Fibroblast of skin of right biceps (primary cell): ENCODE measurements at places on chromosomes 3 and 15.

GRCh38 chr3:169573148-169573547, 90.4 kb downstream of the MECOM start:
- DNase-seq, result no peak

DNA sequence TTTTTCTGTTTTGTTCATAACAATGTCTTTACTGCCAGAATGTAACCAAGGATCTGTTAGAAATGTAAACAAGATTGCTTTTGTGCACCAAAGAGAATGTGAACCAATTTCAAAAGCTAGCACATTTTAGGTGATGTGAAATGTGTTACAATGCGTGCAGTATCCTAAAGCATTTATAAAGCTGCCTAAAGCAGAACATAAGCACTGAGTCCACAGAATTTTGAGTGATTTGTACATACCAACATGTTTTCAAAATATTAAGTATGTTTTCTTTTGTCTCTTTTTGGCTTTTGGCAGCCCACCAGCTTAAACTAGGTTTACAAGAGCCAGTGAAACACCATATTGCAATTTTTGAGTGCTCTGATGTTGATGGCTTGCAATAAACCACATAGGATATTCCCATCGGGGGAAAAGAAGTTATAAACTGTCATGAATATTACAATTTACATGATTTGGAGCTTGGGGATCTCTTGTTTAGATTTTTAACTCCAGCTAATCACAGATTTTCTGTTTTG, 364.0 kb downstream of the ZIC1 start:
- DNase-seq, result peak; percentile 22

- peak; percentile 77 for DNase-seq
Observed at GRCh38 chr15:95266451-95267061, 1035.2 kb downstream of the MCTP2 start.

DNA sequence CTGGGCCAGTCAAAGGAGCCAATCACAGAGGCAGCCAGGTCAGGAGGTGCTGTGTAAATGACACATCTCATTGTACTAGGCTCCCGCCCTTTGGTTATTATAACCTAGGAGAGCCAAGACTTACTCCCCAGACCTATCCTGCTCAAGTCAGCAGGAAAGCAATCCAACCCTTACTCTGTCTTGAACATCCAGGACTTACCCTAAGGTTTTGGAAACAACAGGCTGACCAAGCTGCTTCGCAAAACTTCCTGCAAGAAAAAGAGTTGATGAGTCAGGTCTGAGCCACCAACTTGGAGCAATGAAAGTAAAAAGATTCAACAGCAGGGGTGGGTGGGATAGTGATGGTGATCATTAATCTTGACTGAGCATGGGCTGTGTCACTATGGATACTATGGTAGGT, 144.4 kb downstream of the MYLK start:
- DNase-seq, result peak; percentile 91

DNA sequence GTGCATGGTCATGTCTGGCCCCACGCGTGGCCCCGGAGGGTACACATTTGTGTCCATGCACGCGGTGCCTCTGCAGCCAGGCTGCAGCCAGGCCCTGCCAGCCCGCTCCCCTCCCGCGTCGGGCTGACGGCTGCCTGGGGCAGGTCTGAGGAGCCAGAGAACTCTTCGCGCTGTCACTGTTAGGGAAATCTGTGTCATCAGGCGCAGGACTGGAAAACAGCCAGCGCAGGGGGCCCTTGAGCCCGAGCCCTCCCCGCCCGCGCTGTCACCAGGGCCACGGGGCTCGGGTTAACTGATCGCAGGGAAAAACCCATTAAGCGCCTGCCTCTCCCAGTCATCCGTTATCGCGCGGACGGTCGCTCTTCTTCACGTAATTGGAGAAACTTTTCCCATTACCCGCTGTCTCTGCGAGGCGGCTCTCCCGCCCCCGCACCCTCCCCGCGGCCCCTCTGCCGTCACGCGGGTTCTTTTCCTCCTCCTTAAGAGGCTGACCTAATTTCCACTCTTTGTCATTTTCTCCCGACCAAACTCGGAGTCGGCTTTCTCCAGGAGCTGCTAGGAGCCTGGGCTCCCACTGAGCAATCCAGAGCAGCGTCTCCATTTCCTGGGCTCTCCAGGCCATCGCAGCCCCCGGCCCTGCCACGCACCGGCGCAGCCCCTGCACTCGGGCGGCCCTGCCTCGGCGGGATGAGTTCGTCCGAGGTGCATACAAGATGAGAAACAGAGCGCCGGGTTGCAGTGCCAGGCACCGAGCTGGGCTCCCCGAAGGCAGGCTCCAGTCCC, 57.5 kb upstream of the PRR23E start:
- DNase-seq, result no peak

- no peak for DNase-seq
Observed at GRCh38 chr15:78999636-79000035, 54.8 kb upstream of the CTSH start.

DNA sequence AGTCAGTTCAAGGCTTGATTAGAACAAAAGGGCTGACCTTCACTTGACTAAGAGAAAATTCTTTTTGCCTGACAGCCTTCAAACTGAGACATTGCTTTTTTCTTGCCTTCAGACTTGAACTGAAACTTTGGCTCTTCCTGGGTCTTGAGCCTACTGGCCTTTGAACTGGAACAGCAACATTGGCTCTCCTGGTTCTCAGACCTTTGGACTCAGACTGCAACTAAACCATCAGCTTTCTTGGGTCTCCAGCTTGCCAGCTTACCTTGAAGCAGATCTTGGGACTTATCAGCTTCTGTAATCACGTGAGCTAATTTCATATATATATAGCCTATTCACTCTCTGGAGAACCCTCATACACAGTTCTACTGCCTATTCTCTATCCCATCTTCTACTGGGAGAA, 19.5 kb upstream of the WDR49 start:
- no peak for DNase-seq

DNA sequence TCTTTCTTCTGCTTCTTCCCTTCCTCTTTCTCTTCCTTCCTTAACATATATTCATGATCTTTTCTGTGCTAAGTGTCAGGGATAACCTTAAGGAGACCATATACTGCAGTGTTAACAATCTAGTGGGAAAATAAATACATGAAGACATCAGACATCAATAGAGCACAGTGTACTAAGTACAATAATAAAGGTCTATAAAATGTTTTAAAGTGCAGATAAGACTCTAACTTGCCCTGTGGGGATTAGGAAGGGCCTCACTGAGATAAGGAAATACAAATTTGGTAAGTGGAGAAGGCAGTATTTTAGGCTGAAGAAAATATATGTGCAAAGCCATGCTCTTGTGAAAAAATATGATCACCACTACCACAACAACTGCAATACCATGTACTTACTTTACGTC, 49.2 kb upstream of the NANOGP8 start:
- DNase-seq, result no peak

- no peak for DNase-seq
Observed at GRCh38 chr15:40554161-40554525, 10.7 kb downstream of the CCDC32 start.

DNA sequence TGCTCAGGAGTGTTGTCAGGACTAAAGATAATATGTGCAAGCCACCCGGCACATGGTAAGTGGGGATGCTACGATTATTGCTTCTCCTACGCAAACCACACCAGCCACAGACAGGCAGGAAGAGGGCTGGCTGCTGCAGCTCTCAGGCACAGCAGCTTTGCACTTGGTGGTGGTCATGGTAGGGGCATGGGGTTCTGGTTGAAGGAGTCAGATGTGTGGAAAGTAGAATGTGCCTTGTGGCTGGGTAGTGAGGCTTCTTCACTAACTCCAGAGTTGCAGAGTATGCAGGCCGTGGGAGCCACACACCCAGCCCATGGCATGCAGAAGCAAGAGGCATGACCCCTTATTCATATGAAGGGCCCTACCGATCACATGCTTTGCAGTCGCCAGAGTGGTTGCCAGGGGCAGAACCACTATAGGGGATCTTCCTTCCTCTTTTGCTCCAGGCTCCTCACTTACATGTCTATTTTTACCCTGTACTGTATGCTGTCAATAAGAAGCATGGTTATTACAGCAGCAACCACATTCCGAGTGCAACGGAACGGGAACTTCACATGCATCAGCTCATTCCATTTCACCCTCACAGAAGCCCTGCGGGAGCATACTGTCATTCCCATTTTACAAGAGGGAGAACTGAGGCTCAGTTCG, 59.2 kb upstream of the HERC1 start:
- no peak for DNase-seq

DNA sequence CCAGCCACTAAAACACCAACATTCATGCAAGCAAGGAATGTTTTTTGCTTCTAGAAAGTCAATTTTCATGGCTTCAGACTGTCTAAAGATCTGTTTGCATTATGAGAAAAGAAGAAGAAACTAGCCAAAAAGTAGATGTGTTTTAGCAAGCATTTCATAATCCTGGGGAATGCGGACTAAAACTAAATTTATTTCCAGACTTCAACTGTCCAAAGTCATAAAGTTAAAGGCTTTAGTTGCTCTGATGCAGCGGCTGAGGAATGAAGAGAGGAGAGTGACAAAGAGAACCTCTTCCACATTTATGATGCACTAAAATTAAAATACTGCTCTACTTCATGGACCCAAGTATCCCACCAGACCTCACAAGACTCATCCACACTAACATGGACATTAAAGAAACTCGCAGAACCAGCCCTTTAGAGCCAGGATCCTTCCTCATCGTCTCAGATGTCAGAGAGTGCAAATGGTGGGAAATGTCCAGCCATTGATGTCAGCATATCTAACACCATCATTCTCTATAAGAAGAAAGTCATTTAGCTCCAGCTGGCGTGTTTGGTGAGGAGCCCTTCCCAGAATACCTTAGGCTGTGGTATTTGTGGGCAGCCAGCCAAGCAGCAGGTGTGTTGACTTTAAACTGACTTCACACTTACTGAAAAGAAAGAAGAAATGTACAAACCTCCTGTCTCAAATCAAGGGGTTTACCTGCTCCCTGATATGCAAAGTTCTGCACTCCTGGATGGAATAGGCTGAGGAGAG, 17.4 kb downstream of the FYCO1 start:
- no peak for DNase-seq

- peak; percentile 8 for DNase-seq
Observed at GRCh38 chr3:48716508-48716981, 476 bp downstream of the IP6K2 start.

- DNase-seq, result no peak
Observed at GRCh38 chr3:148400754-148401153, 296.9 kb upstream of the AGTR1 start.

- no peak for DNase-seq
Observed at GRCh38 chr3:42381551-42382082, 28.8 kb downstream of the LYZL4 start.

DNA sequence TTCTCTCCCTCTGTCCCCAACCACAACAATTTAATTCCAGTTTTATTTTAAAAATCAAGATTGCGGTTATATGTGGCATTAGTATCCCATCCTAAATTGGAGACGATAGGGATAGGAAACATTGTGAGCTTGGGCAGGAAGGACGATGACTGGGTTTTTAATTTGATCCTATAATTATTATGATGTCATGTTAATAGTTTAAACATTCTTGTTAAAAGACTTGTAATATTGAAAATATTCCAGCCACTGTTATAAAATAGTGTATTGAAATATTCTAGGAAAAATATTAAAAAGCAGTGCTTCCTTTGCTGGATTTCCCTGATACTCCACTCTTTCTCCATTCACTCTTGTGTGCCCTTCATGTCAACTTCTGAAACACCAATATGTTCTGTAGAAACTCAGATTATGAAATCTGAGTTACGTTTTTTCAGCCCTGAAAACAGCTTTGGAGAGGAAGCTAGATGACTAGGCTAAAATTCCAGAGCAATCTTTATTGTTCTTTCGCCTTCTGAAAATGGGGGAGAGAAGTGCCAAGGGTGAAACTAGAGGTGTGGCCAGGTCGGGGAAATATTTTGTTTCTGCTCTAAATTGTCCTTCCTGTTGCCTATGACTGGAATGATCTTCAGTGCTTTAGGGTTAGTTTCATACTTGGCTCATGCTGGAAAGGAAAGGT, 46.1 kb upstream of the MAP3K13 start:
- peak; percentile 10 for DNase-seq

GRCh38 chr3:140007911-140008869, 73.2 kb downstream of the CLSTN2 start:
- DNase-seq, result no peak

DNA sequence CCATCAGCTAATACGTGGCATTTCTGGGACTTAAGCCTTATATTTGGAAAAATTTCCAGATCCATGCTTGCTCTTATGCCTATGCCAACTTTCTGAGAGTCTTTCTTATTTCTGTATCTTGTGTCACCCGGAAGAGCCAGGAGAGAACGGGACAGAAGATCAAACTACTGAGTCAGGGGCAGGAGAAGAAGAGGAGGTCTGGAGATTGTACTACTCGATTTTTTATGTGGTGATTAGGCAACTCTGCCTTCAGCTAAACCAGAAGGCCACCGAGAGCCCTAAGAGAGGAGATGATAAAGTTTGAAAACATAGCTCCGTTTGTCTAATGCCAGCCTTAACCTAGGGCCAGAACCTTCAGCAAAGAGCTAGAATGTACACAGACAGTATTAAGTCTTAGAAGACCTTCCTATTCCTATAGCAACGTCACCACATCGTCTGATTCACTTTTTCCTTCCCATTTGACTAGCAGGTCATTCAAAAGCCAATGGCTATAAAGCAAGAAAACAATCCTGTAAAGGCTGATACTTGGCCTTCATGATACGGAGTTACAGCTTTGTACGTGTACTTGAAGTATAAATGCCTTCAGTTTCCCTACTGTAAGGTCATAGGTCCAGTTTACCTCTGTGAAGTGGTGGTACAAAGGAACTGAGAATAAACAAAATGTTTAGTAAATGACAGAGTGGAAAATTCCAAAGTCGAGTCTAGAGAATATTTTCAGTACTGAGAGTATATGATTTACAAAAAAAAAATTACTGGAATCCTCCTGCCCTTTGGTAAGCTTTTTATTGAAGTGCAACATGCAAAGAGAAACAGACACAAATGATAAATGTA, 96.1 kb upstream of the ICE2 start:
- no peak for DNase-seq

DNA sequence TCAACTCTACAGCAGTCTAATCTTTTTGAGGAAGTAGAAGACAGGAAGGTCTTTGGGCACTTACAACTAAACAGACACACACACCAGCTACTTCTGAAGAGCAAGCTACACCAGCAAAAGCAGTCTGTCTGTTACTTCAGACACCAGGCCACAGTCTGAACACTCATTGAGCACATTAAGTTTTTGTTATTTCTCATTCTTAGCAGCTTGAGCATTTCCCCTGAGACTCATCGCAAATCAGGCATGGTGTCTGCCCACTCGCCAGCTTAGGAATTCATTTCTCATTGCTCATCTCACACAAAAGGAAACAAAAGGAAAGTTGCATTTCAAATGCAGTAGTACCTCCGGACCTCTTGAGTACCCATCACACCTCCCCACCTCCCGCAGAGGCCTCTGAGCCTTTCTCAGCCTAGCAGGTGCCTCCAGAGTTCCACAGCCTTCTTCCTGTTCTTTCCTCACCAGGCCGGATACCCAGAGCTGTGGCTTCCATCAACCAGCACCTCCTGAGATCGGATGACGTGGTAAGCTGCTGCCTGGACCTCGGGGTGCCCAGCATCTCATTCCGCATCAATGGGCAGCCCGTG, 302.0 kb downstream of the RYR3 start:
- DNase-seq, result peak; percentile 5
